ENCODE measurements at places on chromosomes 4 and X.

GRCh38 chr4:135192751-135193535 lies 991.4 kb upstream of the PABPC4L start:
- DNase-seq: peak; percentile 12

GRCh38 chr4:81678801-81679200 lies 207.1 kb upstream of the RASGEF1B start:
- no peak for DNase-seq

DNA sequence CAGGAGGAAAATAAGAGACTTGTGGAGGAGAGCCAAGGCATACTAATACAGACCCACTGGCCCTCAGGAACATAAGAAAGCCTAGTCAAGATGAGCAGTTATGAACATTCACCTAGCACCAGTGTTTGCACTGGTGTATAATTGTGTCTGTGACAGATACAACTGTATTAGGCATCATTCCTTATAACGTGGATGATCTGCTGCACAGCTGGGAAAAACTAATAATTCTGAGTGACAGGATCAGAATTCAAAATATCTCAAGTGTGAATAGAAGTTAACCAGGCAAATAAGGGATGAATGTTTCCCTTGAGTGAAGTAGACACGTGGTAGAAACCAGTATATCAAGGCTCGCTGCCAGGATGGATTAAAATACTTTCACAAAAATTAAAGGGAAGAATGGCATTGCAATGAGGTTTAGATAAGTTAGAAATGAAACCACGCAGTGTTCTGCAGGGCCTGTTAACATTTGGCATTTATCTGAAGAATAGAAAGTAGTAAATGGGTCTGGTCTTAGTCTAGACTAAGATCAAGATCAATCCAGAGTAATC lies 325.9 kb downstream of the EPHA5 start:
- DNase-seq: no peak

DNA sequence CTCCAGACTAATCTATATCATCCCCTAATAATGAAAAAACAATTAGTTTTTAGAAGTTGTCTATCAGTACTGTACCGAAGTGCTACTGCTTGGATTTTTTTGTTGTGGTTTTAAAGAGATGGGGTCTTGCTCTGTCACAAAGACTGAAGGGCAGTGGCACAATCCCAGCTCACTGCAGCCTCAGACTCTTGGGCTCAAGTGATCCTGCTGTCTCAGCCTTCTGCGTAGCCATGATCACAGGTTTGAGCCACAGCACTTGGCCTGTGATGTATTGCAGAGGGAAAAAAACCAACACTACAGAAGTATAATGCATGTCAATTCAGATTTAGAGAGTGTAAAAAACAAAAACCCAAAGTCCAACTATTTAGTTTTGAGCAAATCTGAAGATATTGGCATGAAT lies 875.0 kb downstream of the ADGRL3 start:
- DNase-seq: no peak

GRCh38 chr4:40121515-40121914 lies 64.9 kb downstream of the N4BP2 start:
- peak; percentile 73 for DNase-seq

DNA sequence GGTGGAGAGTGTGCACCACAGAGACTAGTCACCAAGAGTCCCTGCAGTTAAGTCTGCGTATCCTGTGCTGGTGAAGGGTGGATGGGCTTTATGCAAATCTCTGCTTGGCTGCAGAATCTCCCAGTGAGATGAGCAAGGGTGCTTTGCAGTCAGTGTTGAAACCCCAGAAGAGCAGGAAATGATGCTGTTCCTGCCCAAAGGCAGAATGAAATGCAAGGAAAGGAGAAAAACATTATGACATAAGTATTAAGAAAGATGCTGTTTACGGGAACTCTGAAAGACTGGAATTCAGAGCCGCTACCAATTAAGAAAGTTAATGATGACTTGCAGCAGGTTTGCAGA lies 25.4 kb upstream of the ACSL1 start:
- DNase-seq: no peak

DNA sequence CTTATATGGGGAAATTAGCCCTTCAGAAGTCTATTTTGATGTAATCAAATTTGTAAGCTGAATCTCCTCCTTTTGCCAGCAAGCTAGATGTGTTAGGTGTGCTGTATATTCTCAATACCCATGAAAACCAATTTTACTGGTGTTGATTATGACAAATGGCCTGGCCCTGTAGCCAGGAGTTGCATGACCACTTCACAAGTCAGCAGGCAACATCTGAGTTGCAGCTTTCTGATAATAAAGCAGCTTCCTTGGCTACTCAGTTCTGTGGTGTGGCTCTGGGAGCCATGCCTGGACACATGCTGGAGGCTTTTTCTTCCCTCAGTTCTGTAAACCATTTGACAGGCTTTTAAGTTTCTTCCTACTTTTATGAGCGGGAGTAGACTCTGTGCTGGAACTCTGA lies 154.1 kb upstream of the CXCL13 start:
- DNase-seq: no peak

GRCh38 chr4:165464813-165465381 lies 86.1 kb downstream of the CPE start:
- DNase-seq: peak; percentile 21

DNA sequence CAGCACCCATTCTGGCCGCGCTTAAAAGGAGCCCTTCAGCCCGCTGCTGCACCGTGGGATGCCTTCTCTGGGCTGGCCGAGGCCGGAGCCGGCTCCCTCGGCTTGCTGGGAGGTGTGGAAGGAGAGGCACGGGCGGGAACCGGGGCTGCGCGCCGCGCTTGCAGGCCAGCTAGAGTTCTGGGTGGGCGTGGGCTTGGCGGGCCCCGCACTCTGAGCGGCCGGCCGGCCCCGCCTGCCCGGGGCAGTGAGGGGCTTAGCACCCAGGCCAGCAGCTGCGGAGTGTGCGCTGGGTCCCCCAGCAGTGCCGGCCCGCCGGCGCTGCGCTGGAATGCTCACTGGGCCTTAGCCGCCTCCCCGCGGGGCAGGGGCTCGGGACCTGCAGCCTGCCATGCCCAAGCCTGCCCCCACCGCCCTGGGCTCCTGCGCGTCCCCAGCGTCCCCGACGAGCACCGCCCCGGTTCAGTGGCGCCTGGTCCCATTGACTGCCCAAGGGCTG lies 111.3 kb downstream of the PCDH18 start:
- DNase-seq: no peak

- DNase-seq: no peak
Measured at GRCh38 chr4:147220833-147221232, 260.1 kb upstream of the EDNRA start.

Measured in stromal cell of bone marrow (primary cell).